ENCODE measurements at places on chromosomes 5 and 9.

- no peak for DNase-seq
Measured at GRCh38 chr9:133109931-133110650, 10.9 kb downstream of the RALGDS start.

DNA sequence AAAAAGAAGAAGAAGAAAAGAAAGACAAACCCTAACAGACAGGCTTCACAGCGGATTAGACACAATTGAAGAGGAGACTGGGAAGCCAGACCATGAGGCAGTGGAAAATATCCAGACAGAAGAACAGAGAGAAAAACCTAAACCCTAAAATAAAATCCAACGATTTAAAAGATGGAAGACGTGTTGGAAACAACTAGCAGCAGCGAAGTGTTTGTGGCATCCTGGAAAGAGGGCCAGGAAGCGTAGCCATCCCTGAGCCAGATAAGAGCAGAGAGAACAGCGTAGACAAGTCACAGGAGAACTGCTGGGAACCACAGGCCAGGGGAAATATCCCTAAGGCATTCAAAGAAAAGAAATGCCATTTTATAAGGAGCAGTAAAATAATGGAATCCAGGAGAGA lies 39.7 kb upstream of the NKD2 start:
- no peak for DNase-seq

DNA sequence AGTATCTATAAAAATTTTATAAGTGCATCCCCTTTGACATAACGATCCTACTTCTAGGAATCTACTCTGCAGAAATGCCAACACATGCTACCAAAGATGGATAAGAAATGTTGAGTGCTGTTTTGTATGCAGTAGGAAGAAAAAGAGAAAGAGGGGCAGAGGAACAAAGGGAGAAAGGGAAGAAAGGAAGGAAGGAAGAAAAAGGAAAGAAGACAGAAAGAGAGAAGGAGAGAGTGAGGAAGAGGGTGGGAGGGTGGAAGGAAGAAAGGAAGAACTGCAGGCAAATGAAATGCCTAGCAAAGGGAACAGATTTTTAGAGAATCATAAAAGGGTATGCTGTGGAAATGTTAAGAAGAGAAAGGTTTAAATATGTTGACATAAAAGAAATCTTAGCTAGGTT lies 48.5 kb upstream of the ALDOB start:
- no peak for DNase-seq

- no peak for DNase-seq
Measured at GRCh38 chr5:38500573-38501260, 55.7 kb downstream of the LIFR start.

GRCh38 chr5:98492258-98492657 lies 281.2 kb upstream of the RGMB start:
- no peak for DNase-seq

- DNase-seq, result no peak
Measured at GRCh38 chr9:82475584-82476301, 487.2 kb downstream of the SPATA31D1 start.

- no peak for DNase-seq
Measured at GRCh38 chr5:66945389-66946349, 250.9 kb downstream of the CD180 start.

DNA sequence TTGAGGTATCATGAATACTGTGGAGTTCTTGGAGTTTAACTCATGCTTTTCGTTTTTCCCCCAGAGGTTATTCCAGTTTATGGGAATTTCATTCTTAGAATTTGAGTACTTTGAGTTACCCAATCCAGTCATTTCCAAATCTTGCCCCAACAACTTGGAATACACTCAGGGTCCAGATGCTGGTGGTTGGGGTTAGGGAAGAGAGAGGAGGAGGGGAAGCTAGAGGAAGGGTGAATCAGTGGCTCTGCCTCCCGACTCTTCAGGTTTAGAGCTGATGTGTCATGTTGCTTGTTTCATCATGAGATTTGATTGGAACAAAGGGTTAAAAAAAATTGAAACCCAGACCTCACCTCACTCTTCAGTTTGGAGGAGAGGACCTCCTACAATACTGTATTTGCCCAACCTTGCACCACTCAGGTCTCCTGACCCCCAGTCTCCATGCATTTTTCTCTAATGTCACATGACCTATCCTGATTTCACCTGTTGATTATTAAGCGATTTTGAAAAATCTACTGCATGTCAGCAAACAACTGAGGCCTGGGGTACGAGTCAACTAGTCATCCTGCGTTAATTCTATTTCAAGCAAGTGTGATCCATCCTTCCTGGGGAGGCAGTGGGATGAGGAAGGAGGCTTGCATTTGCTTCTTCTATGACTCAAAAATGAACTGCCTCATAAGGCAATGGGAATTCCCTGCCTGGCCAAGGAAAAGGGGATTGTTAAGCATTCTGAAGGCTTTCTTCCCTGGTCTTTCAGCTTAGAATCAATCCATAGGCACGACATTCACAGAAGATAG lies 6.2 kb upstream of the SLC1A3 start:
- no peak for DNase-seq

- DNase-seq, result no peak
Measured at GRCh38 chr9:76559286-76559685, 100.3 kb downstream of the GCNT1 start.

- DNase-seq, result no peak
Measured at GRCh38 chr9:18007621-18008020, 428.8 kb downstream of the SH3GL2 start.

DNA sequence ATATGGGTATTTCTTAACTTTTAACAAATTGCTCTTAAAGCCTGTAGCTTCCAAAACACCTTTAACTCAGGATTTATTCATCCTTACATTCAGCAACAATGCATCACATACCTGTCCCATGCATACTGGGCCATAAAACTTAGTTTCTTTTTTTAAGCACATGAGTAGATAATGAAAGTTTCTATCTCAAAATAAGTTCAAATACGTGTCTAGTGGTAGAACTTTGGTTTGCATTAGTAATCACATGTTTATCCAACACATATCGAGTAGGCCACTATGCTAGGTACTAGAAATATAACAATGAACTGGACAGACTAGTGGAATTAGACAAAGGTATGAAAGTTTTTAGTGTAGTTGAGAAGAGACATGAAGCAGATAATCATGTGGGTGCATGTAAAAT lies 99.6 kb downstream of the DOCK2 start:
- DNase-seq, result no peak

- DNase-seq, result no peak
Measured at GRCh38 chr9:14365670-14366069, 51.7 kb upstream of the NFIB start.

- no peak for DNase-seq
Measured at GRCh38 chr9:101485924-101486692, 47.5 kb upstream of the RNF20 start.

DNA sequence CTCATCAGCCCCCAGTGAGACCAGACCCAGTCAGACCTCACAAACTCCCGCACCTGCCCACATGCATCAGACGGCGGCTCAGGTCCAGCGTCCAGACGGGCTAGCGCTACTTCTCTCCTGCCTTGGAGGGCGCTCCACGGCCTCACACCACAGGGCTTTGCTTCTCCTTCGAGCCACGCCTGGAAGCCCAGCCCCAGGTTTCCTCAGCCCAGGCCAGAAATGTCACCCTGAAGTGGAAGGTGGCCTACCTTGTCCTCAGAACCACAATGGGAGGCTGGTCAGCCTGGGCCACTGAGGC lies 2.8 kb downstream of the NACC2 start:
- DNase-seq, result no peak

GRCh38 chr5:17364987-17365810 lies 132.8 kb upstream of the TAF11L2 start:
- DNase-seq, result no peak

DNA sequence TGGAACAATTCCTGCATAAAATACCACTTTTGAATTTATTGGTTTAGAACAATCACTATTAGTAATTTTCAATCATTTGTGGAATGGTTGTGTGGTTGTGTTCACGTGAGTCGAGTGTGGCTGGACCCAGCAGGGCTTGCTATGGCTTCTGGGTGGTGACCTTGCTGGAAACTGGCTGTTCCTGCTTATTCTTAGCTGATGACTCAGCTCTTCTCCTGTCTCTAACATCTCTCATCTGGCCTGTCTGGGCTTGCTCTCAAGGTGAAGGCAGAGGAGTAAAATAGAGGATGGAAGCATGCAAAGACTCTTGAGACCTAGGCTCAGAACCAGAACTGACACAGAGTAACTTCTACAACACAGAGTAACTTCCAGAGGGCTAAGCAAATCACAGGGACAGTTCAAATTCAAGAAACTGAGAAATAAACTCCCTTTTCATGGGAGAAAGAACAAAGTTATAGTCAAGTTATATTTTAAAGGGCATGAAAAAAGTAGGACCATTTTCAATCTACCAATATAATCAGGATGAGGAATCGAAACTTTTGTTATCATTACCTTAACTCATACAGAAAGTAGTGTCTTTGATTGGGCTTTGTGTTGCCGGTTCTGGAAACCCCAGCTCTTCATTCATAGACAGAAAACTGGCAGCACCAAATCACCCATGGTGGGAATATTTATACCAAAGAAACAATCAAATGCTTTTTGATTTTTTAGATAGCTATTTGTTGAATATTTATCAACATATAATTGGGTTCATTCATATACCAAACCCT lies 665.1 kb downstream of the CDH18 start:
- DNase-seq, result no peak

DNA sequence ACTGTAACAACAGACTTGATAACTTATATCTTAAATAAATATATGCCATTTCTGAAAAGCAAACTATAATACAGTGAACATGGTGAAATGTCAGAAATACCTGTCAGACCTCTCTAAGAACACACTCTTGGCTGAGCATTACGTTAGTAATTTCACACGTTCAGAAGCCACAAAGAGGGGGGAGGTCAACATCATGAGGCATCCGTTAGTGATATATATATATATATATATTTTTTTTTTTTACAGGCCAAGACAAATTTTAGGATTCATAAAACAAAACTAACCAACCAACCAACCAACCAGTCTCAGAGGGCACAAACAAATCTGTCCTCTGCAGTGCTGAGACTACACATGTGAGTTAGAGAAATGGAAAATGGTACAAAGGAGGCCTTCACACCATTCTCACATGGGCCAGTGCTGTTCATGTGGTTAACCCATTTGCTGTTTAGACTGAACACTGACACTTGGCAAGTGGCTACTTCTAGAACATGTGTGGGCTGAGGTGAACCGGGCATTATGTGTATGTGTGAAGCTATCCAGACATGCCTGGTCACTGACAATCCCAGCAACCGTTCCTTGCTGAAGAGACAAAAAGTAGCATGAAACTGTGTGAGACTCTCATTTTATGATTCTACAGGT lies 54.5 kb downstream of the ELL2 start:
- no peak for DNase-seq
